Skeletal muscle tissue (tissue), 5 donors: ENCODE measurements at places on chromosomes 7 and 10. TPM values are rescaled to one million over a fixed set of nuclear protein-coding genes. Genes with fewer than 3 reads are reported as not detected.

MAGI2 gene
- total RNA-seq = 4.2 TPM

ABCC2 gene
- 1.6 TPM for total RNA-seq

CUL2 gene
- 18.3 TPM for total RNA-seq

NACAD gene
- 1.0 TPM for total RNA-seq

HOXA13 gene
- total RNA-seq = 0.52 TPM

SORBS1 gene
- total RNA-seq = 66.8 TPM

DYNC1I1 gene
- 1.6 TPM for total RNA-seq

PLEKHS1 gene
- 0.52 TPM for total RNA-seq

CLDN4 gene
- total RNA-seq = not detected

VWDE gene
- 0.52 TPM for total RNA-seq

TMEM139 gene
- 1.0 TPM for total RNA-seq

FAM24B gene
- 1.0 TPM for total RNA-seq

FEZF1 gene
- total RNA-seq = not detected
